ENCODE measurements at places on chromosomes 7 and 10.
A peak's percentile ranks its signal among the peaks of the same experiment; 100 is the strongest.

GRCh38 chr10:128287921-128288320 is 161.7 kb upstream of the MKI67 start:
- DNase-seq = no peak

- no peak for DNase-seq
These were observed 284.4 kb downstream of the CRPPA start for GRCh38 chr7:16136896-16137295.

GRCh38 chr7:22296265-22296566 is 60.7 kb downstream of the RAPGEF5 start:
- DNase-seq = no peak

- no peak for DNase-seq
These were observed 10.1 kb downstream of the AQP1 start for GRCh38 chr7:30921540-30922401.

- no peak for DNase-seq
These were observed 38.3 kb upstream of the TOMM7 start for GRCh38 chr7:22860784-22861482.

DNA sequence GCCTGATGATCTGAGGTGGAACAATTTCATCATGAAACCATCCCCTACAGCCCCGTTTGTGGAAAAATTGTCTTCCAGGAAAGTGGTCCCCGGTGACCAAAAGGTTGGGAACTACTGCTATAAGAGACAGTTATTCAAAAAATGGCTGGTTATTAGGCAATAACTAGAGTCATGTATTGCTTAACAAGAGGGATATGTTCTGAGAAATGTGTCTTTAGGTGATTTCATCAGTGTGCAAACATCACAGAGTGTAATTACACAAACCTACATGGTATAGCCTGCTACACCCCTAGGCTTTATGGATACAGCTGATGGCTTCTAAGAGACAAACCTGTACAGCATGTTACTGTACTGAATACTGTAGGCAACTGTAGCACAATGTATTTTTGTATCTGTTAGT is 71.3 kb upstream of the CSTF2T start:
- DNase-seq = no peak

DNA sequence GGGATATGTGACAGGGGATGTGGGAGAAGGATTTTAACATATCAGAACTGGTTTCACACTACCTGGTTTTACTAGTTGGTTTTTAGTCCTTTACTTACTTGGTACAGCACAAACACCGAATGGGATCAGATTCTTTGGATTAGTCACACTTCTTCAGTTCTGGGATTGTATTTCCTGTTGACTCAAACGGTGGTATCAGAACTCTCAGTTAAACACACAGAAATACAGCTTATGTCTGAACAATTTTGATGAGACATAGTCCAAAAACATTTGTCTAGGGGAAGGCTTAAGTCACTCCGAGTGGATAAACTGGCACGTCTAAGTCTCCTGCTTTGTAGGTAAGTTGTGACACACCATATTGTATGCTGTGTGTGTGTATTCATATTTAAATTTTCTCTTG is 480.5 kb downstream of the PHTF2 start:
- DNase-seq = no peak

- DNase-seq = no peak
These were observed 7.9 kb downstream of the SH2B2 start for GRCh38 chr7:102294589-102294988.

DNA sequence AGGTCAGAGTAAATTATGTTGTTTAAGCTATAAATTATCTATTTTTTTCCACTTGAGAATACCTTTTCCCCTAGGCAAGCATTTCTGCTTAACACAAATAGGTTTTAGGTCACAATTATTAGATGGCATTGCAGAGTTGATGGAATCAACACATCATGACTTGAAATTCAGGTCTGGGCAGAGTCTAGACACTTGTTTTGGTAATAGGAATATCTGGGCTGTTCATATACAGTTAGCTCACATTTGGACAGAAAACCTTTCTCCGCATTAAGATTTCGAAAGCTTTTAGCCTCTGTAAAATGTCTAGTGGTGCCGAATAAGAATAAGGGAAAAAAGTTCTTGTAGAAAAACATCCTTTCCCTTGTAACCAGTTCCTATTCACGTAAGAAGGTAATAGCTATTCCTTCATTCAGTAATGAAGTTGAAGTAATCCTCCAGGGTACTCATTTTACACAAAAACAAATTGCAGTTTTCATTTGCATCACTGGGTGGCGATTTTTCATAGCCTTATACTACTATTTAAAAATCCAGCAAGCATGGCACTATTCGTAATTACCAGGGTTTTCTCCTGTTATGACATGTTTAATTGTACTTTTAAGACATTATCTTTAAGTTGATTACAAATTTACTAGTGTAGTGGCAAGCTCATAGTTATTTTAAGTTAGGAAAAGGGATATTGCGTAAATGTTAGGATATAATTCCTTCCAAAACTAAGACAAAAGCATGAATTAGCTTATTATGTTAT is 37.0 kb downstream of the RPA3 start:
- peak; percentile 30 for DNase-seq

DNA sequence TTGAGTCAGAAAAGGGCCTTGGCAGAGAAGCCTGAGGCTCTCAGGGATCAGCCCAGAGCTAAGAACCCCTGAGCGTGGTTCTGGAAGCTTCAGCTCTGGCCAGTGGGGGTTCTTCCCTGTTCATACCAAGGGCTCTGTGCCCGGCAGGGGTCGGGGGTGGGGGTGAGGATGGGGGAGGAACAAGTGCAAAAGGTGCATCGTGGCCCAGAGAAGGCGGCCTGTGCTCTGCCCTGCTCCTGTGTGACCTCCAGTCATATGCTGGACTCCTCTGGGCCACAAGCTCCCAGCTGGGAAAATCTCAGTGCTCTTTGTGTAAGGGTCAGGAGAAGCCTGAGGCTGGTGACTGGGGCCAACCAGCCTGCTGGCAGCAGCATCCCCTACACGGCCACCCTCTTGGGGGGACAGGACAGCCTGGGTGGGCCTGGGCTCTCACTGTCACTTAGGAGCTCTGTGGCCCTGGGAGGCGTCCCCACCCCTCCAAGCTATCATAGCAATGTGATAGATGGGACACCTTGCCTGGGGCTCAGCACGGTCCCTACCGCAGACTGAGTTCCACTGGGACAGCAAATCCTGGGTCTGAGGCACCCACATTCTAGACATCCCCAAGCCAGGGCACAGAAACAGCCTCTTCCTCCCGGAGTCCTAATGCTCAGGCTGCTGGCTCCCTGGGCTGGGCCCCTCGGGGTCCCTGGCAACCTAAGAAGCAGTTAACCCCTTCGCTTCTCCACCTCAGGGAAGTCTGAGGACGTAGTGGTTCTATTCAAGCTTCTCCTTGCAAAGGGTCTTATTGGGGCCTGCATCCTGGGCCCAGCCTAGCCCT is 2.5 kb downstream of the MMRN2 start:
- DNase-seq = no peak

DNA sequence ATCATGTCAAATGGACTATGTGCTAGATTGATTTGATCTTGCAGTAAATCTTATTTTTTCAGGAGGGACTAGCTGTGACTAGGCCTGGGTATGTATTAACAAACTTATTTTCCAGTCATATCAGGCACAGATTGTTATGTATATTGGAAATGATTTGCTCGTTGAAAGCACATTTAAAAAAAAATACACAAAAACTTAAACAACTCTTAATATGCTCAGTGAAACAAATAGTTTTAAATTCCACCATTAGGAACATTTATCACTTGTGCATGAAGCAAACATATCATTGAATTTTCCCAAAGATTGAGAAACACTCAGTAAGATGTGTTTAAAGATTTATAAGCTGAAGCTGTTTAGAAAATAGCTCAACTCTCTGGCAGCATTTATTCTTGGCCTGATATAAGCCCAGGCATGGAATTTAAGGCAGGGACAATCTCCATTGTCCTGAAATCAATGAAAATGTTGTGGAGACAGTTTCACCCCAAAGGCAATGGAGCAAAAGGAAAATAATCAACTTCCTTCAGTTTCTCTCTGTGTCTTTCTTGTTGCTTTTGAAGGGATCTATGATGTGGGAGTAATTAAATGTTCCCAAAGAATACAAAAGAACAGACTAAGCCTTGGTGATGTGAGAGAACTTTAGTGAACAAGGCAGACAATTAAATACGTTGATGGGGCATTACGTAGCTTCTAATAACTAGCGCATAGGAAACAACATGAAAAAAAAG is 250.3 kb downstream of the GPR37 start:
- no peak for DNase-seq

DNA sequence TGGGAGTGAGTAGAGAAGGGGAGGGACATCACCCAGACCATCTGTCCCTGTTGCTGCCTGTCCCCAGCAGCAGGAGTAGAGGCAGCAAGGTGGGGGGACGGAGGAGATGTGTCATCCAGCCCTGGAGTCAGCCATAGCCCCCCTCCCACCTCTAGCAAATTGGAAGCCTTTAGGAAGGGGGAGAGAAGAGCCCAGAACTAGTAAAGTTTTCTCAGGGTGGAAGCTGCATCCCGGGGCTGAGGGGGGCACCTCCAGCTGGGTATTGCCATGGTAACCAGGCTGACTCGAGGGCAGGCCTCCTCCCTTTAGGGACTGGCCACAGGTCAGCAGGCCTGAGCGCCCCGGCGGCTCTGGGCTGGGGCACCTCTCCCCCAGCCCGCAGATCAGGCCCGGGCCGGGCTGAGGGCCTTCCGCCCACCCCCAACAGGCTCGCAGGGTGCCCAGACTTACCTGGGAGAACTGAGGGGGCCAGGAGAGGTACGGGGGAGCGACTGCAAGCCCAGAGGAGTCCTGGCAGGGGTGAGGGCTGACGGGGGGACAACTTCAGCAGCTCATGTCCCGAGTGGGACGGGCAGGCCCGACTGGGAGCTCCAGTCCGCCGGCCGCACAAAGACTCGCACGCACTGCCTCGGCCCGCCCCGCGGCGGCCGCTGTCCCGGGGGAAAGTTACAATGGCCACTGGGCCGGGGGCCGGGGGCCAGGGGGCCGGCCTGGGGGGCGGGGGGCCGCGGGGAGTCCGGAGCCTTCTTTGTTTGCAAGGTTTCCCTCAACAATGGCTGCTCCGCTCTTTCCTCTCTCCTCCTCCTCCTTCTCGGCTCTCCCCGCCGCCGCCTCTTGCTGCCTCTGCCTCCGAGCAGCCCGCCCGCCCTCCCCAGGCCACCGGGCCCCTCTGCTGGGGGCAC is 6.0 kb downstream of the LDB1 start:
- no peak for DNase-seq

- peak; percentile 40 for DNase-seq
These were observed 85.2 kb downstream of the HGF start for GRCh38 chr7:81684514-81685269.

GRCh38 chr10:110613341-110613995 is 30.7 kb upstream of the RBM20 start:
- no peak for DNase-seq

DNA sequence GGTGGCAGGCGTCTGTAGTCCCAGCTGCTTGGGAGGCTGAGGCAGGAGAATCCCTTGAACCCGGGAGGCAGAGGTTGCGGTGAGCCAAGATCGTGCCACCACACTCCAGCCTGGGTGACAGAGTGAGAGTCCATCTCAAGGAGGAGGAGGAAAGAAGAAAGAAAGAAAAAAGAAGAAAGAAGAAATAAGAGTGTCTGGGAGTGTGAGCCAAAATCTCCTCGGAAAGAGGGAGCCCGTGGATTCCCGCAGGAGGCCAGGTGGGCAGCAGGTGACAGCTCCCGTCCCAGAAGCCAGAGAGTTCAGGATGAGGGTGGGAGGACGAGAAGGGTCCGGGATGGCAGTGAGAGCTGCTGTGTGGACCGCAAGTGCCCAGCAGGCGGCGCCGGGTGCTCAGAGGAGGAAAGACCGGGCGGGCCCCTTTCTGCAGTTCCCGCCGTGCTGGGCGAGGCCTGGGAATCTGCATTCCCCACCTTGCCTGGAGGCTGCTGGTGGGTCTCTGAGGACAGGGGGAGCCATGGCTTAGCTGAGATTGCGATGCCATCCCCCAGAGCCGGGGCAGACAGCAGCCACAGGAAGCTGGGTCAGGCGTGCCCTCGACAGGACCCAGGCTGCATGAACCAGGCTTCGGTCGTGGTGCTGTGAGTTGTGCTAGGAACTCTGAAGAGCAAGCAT is 17.1 kb upstream of the AMZ1 start:
- DNase-seq = peak; percentile 12

DNA sequence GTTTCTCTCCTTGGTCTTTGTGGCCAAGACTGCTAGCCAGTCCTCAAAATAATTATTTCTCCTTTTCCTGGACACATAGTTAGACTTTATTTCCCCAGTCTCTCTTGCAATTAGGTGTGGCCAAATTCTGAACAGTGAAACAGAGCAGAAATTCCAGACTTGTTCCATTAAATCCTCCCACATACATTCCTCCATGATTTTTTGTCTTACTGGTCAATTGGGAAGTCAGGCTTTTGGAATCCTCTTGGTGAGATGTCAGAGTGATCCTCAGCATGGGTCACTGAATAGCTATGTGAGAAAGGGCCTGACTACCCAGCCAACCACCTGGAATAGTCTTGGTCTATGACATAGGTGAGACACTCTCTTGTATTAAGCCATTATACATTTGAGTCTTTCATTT is 164.2 kb downstream of the DGKI start:
- DNase-seq = no peak

DNA sequence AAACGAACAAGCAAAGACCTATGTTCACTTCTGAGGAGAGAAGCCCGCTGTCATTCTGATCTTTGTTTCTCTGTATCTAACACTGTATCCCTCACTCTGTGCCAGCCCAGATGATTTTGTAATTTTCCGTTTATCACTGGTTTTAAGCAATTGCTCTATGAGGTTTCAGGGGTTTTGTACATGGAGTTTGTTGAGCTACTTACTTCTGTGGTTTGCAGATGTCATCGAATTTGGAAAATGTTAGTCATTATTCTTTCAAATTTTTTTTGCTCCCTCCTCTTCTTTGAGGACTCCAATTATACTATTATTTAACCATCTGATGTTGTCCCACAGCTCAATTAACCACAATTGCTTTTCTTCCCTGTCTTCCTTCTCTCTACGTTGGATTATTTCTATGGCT is 650.9 kb upstream of the IGFBP3 start:
- DNase-seq = no peak

DNA sequence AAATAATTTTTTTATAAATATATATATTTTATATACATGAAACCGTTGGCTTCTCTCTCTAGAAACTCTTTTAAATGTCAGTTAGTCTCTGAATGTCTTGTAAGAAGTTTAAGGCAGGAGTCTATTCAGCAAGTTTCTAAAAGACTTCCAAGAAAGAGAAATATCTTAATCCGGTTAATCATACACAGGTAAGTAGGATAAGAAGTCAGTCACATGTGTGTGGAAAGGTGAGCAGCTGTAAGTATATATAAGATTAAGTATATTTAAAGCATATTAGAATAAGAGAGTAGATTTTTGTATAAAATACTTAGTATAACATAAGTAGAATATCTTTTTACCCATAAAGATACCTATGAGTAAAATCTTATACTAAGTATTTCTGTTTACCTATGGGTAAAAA is 48.9 kb downstream of the AGBL3 start:
- DNase-seq = no peak

- DNase-seq = no peak
These were observed 29.1 kb downstream of the GPRIN2 start for GRCh38 chr10:46527241-46527811.

- no peak for DNase-seq
These were observed 617.9 kb upstream of the PHF14 start for GRCh38 chr7:10355816-10356215.

DNA sequence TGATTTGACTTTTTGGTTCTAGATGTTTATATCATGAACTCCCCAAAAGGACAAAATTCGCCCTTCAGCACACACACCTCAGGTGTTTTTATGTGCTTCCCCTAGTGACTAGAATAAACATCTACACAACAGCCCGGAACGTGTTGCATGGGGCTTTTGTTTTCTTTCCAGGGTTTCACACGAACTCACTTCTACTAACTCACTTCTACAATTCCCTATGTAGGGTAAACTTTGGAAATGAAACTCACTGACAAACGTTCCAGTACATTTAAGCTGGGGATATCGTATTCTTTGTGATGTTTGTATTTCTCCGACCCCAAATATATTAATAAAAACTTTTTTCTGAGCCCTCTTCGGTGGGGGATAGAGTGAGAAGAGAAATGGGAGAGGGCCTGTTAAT is 1.4 kb downstream of the TRA2A start:
- DNase-seq = peak; percentile 24

All from NCI-H2227 treated with DMSO at 0.1 percent for 48 hours (cell line).